HS-27A (cell line): ENCODE measurements at places on chromosomes 6 and 20.

DNA sequence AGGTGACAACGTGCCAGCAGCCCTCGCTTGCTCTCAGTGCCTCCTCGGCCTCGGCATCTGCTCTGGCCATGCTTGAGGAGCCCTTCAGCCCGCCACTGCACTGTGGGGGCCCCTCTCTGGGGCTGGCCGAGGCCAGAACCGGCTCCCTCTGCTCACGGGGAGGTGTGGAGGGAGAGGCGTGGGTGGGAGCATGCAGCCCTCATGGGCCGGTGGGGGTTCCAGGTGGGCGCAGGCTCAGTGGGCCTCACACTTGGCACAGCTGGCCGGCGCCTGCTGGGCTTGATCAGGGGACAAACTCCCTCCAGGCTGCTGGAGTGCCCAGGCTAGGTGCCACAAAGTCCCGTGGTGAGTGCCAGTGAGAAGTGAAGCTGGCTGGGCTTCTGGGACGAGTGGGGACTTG lies 566.6 kb upstream of the ID4 start:
- no peak for DNase-seq

DNA sequence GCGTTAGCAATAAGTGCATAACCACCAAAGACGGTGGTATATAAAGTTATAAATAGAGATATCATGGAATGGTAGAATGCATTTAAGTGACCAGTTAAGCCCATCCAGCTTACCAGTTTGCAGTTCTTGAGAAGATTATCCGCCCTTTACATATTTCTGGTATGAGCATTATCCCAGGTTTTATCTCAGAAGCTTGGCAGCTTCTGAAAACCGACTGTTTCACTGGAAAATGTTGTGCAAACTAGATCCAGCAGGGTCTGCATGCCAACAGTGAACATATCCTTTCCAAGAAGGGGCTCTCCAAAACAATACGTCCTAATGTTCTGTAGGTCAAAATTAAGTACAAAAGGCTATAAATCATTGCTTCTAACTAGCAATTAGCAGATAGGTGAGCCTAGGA lies 29.5 kb upstream of the SHLD1 start:
- DNase-seq, result no peak

DNA sequence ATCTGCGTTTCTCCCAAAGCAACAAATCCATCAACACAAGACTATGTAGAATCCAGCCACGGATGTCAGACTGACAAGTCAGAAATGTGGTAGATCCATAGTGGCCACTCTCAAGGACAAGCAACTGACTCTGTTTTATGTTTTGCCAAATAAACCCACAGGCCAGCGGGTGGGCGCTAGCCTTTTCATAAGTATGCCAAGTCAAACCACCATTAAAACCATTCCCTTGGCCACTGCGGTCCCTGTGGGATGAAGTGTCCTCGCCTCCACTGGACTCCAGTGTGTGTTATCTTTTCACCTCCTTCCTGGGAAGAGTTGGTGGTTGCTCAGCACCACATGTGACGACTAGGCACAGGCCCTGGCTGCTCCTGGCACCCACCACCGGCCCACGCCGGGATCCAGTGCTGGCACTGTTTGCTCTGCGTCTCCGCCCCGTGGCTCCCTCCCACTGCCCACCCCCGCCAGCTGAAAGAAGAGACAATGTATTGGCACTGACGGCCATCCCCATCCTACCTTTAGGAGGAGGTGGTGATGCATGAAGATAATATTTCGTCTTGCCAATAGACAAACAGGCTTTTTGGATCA lies 103.4 kb downstream of the FOXC1 start:
- DNase-seq, result no peak

DNA sequence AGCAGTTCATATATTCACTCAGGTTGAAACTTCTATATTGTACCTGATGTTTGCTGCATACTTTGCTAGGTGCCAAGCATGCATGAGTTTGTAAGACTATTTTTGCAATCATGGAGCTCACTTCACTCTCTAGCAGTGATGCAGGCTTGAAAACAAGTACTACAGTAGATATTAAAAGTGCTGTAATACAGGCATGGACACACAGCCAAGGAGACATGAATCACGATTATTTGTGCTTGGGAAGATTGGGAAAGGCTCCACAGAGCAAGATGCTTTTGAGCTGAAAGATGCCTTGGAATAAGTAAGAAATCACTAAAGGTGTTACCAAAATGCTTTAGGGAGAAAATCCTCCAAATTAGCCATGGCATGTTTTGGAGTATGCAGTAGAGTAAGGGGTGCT lies 427.4 kb downstream of the UTRN start:
- DNase-seq, result no peak

- no peak for DNase-seq
Measured at GRCh38 chr6:47073125-47074110, 31.3 kb upstream of the ADGRF1 start.

DNA sequence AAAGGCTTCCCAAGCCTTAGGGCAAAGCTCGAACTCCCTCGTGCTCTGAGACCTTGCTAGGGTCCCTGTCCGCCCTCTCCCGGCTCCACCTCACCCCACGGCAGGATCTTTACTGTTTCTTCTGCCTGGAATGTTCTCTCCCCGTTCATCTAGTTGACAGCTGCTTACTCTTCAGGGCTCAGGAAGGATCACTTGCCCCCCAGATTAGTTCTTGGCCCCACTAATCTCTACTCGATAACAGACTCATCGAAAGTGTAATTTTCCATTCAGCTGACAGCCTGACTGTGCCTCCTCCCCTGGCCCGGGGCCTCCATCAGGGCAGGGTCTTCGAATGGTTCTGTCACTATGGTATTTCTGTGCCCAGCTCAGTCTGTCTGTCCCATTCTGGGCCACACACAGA lies 3.1 kb downstream of the MAP1LC3A start:
- DNase-seq, result no peak

GRCh38 chr6:135236732-135237131 lies 55.6 kb downstream of the MYB start:
- no peak for DNase-seq

DNA sequence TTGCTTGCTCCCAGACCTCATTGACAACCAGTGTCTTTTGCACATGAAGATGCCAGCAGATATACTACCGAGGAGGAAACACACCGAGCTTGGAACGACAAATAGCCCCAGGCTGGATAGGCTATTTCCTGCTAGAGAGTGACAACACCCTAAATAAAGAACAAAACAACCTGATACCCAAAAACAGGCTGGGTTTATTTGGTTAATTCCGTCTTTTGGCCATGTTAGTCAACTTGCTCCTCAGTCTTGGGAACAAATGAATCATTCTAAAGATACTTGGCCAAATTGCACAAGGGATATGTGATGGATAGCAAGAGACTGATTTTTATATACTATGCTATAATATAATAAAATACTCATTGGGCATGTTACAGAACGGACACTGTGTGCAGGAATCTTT lies 11.5 kb upstream of the MUC22 start:
- no peak for DNase-seq

DNA sequence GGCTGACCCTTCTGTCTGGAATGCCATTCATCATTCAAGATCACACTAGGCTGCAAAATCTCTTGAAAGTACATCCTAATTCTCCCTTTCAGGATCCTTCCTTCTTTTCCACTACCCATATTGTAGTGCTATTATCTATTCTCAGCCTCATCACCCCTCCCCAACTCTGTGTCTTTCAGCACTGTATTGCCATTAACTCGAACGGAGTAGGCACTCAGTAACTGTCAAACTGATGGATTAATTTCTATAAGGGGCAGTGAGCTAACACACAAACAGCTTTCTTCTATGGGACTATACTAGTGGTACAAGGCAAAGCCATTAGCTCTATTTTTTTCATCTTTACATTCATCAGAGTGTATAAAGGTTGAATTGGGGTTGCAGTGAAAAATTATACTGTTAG lies 46.6 kb downstream of the LAMA4 start:
- DNase-seq, result no peak

- no peak for DNase-seq
Measured at GRCh38 chr6:150008588-150008987, 16.7 kb downstream of the RAET1L start.

DNA sequence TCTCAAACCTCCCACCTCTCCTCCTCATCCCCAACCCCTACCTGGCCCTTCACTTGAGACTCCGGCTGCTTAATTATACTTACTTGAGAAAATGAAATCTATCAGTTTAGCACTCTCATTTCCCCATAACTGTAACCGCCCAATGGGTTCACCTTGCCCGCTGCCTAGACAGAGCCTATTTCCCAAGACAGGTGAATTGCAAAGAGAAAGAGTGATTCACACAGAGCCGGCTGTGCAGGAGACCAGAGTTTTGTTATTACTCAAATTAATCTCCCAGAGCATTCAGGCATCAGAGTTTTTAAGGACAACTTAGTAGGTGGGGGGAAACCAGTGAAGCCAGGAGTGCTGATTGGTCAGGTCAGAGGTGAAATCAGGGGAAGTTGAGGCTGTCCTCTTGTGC lies 301.4 kb upstream of the CDYL start:
- DNase-seq, result no peak

DNA sequence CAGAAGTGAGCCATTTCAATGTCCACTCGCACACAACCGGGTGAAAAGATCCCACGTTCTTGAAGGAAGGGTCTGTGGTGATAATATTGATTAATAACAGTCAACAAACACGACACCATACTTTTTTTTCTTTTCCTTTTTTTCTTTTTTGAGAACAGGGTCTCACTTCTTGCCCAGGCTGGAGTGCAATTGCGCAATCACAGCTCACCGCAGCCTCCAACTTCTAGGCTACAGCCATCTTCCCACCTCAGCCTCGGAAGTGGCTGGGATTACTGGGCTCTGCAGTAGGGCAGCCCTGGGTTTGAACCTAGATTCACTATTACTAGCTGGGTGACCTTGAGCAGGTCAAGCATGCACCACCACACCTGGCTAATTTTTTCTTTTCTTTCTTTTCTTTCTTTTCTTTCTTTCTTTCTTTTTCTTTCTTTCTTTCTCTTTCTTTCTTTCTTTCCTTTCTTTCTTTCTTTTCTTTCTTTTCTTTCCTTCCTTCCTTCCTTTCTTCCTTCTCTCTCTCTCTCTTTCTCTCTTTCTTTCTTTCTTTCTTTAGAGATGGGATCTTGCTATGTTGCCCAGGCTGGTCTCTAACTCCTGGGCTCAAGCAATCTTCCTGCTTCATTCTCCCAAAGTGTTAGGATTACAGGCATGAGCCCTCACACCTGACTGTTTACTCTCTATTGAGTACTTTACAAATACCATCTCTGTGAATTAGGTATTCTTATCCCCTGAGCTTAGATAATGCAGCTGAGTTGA lies 123.9 kb downstream of the SNX5 start:
- no peak for DNase-seq

- DNase-seq, result no peak
Measured at GRCh38 chr6:132494954-132495353, 18.0 kb downstream of the STX7 start.
